ENCODE measurements at places on chromosomes 16 and 17.

- no peak for DNase-seq
Observed at GRCh38 chr16:73152386-73153125, 104.6 kb upstream of the ZFHX3 start.

DNA sequence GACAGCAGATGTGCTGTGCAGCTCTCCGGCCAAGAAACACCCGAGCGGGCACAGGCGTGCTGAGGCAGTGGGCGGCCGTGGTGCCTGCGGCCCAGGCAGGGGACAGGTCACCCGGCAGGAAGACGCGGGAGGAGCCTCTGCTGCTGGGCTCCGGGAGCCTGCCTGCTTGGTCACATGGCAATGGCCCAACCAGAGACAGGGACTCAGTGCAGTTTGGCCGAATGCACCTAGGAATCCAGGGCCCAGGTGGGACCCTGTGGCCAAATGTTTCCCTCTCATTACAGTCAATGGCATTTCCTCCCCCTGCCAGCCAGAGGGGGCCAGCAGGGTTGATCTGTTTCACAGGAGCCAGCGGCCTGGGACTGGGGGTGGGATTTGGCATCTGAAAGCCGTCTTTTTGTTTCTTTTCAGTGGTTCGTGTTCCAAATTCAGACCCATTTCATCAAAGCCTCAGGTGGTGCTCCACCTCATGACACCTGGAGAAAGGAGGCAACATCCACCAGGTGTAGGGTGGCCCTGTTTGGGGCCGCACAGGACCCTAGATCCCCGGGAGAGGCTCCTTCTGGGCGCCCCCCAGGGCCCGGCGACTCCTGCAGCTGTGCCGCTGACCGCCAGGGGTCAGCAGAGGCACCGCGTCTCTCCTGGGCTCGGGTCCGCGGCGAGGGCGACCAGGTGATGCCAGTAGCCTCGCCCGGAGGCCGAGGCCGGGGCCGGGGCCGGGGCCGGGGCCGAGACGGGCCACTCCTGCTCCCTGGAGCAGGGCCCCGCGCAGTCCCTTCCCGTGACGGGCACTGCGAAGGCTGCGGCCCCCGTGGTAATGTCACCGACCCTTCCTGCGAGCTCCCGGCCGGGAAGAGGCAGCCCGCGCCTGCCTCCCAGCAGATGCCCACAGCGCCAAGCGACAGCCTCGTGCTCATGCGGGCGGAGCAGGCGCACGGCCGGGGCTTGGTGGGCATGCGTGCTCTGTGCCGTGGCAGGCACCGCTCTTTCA lies 118.5 kb downstream of the C16orf78 start:
- DNase-seq: peak; percentile 34

DNA sequence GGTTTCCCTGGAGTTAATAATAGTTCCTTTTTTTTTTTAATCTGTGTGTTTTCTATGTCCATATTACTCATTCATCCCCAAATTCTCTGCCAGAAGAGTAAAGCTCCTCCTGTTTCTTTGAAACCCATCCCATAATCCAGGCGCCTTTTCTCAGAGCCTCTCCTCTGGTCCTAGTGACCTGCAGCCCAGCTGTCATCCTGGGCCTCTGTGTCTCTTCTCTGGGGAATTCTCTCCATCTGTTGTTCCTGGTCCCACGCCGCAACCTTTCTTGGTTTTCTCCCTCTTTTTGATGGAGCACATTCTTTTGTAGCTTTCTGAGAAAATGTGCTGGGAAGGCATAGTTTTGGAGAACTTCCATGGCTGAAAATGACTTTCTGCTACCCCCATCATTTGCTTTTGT lies 10.2 kb downstream of the KATNB1 start:
- DNase-seq: no peak

DNA sequence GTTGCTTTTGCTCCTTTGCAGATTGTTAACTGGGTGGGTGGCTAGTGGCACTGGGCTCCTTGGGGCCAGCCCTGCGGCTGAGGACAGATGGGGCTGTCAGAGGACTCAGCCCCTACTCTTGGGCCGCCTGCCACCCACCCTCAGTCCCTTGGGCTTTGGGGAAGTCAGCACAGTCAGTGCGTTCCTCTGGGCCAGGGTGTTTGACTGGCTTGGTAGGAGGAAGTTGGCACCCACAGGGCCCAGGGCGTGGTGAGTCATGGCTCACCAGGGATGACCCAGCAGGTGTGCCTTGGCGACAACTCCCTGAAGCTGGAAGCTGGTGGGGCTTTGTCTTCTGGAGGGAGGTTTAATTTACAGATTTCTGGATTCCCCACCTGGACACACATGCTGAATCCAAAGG lies 32.4 kb downstream of the HAPSTR1 start:
- peak; percentile 22 for DNase-seq

GRCh38 chr17:73650617-73651200 lies 6.5 kb upstream of the SDK2 start:
- no peak for DNase-seq

- no peak for DNase-seq
Observed at GRCh38 chr17:41536741-41537613, 8.9 kb upstream of the KRT19 start.

- no peak for DNase-seq
Observed at GRCh38 chr16:56841659-56842058, 23.3 kb upstream of the SLC12A3 start.

GRCh38 chr16:89446136-89446974 lies 44.0 kb downstream of the ANKRD11 start:
- DNase-seq: no peak
